ENCODE measurements at places on chromosomes 7 and 10.

- no peak for DNase-seq
Measured at GRCh38 chr10:14327527-14327926, 3.2 kb downstream of the FRMD4A start.

DNA sequence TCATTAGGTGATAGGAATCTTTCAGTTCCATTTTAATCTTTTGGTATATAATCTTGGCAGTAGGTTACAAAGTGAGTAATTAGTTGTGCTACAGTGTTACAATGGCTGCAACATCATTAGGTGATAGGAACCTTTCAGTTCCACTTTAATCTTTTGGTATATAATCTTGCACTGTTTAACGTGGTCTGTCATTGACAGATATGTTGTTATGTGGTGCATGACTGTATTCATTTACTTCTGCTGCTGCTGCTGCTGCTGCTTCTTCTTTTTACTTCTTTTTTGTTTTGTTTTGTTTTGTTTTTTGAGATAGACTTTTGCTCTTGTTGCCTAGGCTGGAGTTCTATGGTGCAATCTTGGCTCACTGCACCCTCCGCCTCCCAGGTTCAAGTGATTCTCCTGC is 28.6 kb downstream of the ST7 start:
- no peak for DNase-seq

- DNase-seq = peak; percentile 79
Measured at GRCh38 chr10:110398419-110399105, 93.8 kb upstream of the SMNDC1 start.

- no peak for DNase-seq
Measured at GRCh38 chr7:11434366-11434765, 397.6 kb downstream of the THSD7A start.

GRCh38 chr10:62244785-62245467 is 23.7 kb downstream of the RTKN2 start:
- peak; percentile 72 for DNase-seq

GRCh38 chr7:29398011-29398410 is 165.6 kb upstream of the PRR15 start:
- no peak for DNase-seq

- no peak for DNase-seq
Measured at GRCh38 chr7:122867471-122867980, 18.7 kb downstream of the CADPS2 start.

DNA sequence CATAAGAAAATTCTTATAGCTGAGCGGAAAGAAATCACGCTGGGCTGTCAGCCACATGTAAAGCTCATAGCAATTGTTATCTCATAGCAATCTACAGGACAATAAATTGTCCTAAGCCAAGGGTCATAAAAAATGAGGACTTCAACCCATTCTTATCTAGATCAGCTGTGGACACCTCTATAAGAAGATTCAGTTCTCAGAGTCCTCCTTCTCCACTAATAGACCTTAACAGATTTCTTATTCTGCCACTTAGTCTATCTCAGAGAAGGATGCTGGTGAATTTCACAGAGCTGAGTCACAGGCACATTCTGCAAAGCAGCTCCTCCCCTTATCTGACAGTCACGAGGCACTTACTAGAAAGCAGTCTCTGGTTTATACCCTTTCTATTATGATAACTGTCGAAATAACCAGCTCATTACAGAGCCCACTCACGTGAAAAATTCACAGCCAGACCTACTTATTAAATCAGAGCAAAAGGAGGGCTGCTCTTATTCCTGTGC is 185.3 kb upstream of the PCLO start:
- DNase-seq = no peak

GRCh38 chr7:137642472-137642871 is 204.3 kb downstream of the DGKI start:
- DNase-seq = no peak

- no peak for DNase-seq
Measured at GRCh38 chr7:115475206-115475605, 553.3 kb downstream of the MDFIC start.

DNA sequence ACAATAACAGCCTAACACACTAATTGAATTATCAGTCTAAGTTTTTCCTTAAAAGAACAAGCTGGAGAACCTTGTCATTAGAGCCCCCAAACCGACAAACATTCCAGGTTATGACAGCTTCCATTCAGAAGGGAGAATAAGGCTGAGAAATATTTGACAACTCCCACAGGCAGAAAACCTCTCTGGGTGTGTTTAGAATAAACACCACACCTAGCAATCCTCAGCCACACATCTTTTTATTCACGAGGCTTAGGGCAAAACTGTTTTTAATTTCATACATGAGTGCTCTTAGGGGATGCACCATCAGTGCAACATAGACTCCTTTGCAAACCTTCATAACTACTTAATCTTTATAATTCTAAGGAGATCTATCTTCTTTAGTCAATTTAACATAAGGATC is 24.2 kb downstream of the STN1 start:
- no peak for DNase-seq

DNA sequence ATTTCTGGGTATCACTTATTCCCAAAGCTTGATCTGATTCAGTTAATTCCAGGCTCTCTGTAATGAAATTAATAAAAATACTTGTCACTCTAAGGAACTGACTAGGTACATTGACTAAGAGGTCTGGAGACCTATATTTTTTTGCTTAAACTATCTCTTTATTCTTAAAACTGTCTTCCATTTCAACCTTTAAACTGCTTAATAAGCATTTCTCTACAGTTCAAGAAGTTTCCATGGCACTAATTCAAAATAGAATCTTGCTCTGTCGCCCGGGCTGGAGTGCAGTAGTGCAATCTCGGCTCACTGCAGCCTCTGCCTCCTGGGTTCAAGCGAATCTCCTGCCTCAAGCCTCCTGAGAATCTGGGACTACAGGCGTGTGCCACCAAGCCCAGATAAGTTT is 117.4 kb downstream of the MTPAP start:
- no peak for DNase-seq

DNA sequence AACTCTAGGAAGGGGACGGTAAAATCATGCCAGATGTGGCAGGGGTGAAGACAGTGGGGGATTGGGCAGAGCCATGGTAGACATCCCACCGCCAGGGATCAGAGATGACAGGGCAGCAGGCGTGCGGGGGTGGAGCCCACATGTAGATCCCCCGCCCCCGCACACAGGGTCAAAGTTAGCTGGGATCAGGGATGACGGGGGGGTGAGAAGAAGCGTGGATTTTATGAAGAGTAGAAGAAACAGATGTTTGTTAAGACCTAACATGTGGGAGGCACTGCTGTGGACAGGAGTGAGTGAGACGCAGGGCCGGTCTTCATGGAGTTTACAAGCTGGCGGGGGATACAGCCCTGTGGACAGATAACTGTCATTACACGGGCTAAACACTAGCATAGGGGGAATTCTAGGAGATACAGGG is 154.0 kb upstream of the KLF14 start:
- no peak for DNase-seq

DNA sequence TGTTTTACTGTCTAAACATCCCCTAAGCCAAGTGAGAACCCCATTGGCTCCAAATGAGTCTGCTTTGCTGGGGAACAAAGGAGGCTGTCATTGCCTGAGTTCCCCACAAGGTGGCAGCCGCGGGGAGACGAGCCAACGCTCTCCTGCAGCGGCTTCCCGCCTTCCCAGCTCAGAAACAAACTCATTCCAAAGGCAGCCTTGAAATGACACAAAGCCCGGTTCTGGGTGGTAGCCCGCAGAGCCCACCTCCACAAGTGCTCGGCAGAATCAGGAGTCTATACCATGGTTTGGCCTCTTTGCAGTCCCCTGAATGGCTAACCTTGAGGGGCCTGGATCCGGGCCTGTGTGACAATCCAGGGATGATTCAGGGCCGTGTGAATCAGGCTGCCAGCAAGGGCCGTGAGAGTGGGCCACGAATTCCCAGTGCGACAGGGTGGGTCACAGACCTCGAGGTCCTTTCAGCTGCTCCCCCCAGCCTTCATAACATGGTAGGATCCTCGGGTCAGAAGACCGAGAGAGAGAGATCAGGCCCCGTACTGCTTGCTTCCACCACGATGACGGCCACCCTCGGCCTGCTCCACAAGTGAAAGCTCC is 79.7 kb downstream of the DLG5 start:
- DNase-seq = peak; percentile 3

- DNase-seq = no peak
Measured at GRCh38 chr10:5465976-5466450, 33.4 kb downstream of the CALML5 start.

DNA sequence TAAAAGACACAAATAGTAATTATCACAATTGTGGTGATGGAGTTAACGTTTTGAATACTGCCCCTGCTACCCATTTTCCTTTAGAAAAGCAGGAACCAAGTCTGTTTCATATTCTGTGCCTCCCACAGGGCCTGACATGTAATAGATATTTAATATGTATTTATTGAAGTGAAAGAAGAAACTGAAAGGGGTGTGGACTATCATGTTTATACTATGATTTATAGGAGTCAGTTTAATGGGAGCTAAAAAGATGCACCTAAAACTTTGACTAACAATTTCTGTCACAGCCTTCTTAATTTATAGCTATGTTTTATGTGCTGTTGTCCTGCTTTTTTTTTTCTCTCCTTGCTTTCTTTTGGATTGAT is 24.1 kb upstream of the BHLHA15 start:
- DNase-seq = no peak

GRCh38 chr7:130831817-130832481 is 97.9 kb upstream of the KLF14 start:
- DNase-seq = no peak

DNA sequence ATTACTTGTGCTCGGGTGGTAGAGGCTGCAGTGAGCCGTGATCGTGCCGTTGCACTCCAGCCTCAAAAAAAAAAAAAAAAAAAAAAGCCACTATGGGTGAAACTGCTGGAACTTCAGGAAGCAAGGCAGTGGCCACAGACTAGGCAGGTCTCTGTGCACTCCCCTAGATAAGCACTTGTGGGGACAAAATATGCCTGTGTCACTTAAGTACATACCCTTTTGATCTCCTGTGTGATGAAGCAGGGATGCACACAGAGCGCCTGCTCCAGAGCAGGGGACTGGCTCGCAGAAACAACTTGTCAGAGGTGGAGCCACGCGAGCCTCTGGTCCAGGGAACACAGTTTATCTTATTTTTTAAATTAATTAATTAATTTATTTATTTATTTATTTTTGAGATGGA is 42.9 kb upstream of the PSAP start:
- DNase-seq = no peak

GRCh38 chr7:74283858-74284447 is 5.3 kb upstream of the CLIP2 start:
- DNase-seq = no peak

DNA sequence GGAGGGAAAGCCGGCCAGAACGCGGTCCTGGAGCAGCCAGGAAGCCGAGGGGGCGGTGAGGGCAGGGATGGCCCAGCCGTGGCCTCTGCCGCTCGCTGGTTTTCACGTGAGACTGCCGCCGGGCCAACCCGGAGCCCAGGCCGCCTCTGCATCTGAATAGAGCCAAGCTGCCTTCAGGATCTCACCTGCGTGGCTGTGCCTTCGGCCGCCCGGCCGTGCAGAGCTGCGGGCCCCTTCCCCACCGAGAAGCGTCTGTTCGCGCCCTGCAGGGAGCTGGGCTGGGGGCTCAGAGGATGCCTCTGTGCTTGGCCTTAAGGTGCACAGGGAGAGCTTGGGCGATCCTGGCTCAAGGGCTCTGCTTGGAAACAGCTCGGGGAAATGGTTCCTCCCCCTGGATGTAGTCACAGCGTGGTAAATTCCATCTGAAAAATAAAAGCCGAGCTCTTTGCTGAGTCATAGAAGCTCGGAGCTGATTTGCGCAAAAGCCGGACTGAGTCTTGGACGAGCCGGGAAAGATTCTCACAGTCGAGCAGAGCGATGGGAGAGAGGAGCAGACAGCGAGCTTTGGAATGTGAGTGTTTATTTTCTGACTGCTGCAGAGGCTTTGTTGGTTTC is at the start of gene JAKMIP3:
Gene JAKMIP3 (plus strand): TSS at position 456 of the 615 bp plus-strand sequence. CDS start 38,863 bp downstream, outside the sequence.
- no peak for DNase-seq

DNA sequence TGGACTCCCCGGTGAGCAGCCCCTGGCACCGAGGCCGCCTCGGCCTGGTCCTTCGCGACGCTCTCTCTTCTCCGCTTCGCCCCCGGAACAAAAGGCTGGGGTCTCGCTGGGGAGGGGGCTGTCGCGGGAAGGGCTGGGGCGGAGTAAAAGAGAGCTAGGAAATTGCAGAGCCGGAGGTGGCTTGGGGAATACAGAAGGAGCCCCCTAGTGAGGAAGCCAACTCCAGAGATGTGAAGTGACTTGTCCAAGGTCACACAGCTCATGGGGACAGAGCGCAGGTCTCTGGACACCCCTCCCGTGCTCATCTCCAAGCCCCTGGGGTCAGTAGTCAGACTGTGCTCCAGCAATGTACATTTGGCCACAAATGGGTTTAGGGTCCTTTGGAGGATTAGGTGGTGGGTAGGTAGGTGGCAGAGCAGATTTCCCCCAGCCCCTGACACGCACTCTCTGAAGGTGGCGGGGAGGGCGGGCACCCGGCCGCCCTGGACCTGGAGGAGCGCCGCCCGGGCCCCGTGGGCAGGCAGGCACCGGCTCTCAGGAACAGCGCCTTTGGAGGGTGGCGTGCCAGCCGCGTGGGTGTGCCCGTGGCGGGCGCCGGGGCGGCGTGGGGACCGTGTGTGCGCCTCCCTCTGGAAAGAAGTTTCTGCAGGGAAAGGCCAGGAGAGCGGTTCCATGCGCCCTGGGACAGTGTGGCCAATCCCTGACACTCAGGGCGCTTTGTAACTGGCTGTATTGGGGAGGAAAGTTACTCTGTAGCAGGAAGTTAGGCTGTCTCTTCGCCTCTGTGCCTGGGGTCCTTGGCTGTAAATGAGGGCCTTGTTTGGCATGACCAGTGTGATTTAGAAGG is 910 bp downstream of the WIPF3 start:
- no peak for DNase-seq

- DNase-seq = peak; percentile 69
Measured at GRCh38 chr10:73997461-73997786, 492 bp upstream of the VCL start.

- DNase-seq = no peak
Measured at GRCh38 chr7:85078181-85078580, 108.7 kb downstream of the SEMA3D start.

DNA sequence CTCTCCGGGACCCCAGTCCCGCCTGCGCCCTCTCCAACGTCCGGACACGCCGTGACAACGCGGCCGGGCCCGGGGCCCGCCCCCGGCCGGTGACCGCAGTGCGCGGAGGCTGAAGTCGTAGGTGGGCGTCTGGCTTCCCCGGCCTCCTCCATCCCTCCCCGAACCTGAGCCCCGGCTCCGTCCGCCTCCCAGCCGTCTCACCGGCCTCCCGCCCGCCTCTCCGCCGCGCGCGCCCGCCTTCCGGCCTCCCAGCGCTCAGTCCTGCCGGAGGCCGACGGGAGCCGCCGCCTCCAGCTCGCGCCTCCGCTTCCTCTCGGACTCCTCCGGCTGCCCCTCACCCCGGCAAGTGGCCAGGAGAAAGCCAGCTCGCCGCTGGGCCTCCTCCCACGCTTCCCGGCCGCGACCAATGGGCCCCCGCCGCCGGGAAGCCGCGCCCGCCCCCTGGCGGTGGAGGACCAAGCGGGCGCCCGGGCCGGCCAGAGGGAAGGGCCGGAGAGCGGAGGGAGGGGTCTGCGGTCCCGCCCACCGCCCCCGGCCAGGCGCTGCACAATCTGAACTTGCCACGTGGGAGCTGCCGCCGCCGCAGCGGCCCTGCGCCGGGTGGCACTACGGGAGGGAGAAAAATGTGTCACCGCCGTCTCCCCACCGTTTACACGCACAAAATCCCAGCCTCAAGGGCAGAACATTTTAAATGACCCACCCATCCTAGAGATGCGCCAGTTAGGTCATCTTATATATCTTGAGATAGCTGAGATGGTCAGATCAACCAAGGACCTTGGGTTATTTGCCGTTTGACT is at the start of gene FAM3C:
Gene FAM3C (minus strand): TSS at position 348 of the 797 bp plus-strand sequence. CDS start 13,339 bp downstream, outside the sequence.
- peak; percentile 72 for DNase-seq
